Activated T-helper 9 cell treated with anti-CD3 and anti-CD28 coated beads, Interleukin-2, amount 50 U/mL, for 16 hours (primary cell): ENCODE measurements at places on chromosomes 5 and 9.

GRCh38 chr5:135323701-135324132, 75.3 kb downstream of the MACROH2A1 start:
- DNase-seq = no peak

DNA sequence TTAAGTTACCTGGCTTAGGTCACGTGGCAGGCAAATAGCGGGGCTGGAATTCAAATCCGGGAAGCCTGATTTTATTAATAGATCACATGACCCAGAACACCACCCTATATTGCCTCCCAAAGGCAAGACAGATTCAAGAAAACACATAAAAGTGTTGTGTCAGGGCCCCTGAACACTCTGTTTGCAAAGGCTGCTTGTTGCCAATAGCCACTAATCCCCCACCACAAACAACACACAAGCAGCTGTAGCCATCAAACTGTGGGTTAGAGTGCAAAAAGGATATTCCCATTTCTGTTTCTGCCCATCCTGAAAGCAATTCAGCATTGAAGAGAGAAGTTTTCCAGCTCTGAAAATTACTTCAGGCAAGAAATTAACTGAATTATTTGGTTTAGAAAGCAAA, 358.9 kb upstream of the RFX3 start:
- no peak for DNase-seq

- DNase-seq = no peak
Measured at GRCh38 chr9:37692622-37693221, 42.0 kb downstream of the FRMPD1 start.

DNA sequence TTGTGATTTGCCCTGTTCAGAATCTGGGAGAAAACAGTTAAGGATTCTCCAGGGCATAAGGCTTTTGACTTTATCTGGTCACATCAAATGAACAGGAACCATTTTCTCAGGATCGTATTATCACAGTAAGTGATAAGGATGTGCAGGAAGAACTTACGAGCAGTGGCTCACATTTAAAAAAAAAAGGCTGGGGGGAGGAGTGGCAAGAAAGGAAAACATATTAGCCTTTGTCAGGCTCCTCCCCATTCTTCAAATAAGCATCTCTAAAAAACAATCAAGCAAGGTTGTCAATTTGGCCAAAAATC, 234.3 kb upstream of the TMEM161B start:
- DNase-seq = no peak

DNA sequence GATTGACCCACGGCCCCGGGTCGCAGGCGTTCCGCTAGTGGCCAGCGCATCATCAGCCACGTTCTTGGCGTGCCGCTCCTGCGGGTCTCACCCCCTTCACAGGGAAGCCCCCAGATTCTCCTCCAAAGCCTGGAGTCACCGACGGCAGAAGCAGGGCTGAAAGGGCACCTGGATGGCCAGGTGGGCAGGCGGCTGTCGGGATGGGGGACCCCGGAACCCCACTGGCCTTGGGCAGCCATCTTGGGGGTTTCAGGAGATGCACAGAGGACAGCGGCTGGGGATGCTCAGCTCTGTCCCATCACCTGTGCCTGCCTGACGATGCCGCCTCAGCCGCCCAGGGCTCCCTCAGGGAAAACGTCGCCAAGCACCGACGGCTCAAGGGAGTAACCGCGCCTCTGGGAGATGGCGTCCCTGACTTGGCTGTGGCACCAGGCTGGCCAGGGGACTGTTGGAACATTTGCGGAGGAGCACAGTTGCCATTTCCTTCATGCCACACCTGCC, 14.1 kb upstream of the SLC9A3 start:
- no peak for DNase-seq

GRCh38 chr5:33310451-33310850, 130.3 kb upstream of the TARS1 start:
- DNase-seq = no peak

DNA sequence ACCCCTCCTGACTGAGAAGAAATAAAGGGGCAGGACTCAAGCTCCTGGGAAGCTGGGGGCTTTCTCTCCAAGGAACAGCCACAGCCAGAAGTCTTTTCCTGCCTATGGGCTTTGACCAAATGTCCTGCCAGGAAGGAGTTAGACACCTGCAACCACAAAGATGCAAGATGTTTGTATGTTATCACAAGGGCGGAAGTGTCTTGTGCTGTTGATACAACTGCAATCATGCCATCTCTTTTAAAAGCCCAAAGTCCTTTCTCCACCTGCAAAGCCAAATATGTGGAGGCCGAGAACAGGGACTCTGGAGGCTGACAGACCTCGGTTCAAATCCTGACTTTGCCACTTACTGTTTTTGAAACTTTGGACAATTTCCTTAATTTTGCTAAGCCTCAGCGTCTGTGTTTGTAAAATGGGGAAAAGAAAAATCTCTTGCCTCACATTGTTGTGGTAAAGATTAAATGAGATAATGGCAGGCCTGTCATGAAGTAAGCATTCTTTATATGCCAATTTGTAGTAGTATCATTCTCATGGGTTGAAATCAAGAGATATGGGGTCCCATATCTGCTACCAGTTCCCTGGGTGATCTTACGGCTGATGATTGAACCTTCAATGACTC, 17.0 kb downstream of the HRH2 start:
- DNase-seq = no peak

DNA sequence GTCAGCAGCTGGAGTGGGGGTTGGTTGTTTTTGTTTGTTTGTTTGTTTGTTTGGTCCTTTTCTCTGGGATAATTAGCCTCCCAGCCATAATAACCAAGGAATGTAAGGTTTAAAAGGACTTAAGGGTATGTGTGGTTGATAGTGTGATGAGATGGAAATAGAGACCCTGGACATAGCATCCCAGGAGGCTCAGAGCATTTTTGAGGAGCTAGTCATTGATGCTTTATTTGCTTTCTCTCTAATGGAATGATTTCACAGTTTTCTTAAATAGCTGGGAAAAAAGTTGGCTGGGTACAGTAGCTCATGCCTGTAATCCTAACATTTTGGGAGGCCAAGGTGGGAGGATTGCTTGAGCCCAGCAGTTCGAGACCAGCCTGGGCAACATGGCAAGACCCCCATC, 45.1 kb downstream of the TTC1 start:
- DNase-seq = no peak

DNA sequence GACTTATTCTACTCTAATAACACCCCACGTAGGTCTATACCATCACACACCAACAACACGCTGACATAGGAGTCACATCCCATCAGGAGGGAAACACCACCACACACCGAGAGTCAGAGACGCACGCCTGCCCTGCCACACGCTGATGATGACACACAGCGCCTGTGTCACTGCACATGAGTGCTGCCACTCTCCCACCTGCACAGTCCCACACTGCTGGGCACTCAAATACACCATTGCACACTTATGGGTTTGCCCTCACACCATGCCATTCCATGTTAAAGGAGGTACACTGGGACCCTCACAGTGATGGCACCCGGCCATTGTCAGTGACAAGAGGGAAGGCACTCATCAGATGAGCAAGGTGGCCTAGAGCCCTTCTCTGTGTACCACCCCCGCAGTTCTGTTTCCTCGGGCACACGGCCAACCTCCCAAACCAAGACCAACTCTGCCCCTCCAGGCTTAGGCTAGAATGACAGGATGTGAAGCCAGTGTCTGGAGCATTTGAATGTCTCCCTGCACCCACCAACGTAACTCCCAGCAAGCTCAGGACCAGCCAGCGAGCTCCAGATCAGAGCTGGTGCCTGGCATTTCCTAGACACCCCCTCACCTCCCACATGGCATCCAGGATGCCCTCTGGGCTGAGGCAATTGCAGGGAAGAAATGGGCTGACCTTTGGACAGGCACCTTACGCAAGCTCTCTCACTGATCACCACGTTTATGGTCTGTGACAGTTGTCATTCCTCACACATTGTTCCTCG, 3.6 kb upstream of the CPLX2 start:
- no peak for DNase-seq

- DNase-seq = no peak
Measured at GRCh38 chr9:73565833-73566465, 414.3 kb downstream of the ANXA1 start.

DNA sequence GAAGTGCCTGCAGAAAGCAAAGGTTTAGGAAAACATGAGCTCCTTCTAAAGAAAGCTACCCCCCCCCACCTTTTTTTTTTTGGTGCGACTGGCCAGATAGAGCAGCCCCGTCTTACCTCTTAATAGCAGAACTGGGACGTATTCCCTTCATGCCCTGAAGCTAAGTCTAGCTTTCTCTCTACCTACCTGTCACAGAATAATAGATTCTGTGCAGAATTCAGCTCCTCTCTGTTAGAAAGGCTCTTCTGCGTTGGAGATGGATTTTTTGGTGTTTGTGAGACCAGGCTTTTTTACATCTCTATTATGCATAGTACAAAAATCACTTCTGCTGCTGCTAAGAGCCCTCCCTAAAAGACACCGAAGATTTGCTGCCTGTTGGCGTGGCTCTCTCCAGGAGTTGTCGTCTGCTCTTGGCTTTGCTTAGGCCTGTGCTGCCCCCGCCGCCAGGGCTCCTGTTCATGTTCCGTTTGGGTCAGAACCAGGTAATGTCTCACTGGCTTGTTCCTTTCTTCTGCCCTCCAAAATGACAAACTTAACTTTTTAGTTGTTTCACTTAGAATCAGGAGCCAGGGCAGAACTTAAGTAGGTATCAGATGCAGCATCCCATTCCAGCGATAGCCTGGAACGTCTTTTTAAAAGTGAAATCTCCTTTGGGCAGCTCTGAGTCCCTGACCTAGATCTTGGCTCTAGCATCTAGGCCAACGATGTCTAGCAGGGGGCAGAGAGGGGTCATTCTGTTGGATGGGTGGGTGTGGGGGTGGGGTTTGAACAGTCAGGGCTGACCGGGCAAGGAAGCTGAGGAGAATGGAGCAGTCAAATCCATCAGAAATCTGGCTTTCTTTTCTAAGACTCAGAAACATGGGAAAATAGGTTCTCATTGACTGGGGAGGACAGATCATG, 2.5 kb downstream of the TRIO start:
- no peak for DNase-seq

- no peak for DNase-seq
Measured at GRCh38 chr5:73747696-73748380, 121.8 kb downstream of the ARHGEF28 start.

GRCh38 chr5:91077623-91078022, 305.5 kb downstream of the ARRDC3 start:
- no peak for DNase-seq

DNA sequence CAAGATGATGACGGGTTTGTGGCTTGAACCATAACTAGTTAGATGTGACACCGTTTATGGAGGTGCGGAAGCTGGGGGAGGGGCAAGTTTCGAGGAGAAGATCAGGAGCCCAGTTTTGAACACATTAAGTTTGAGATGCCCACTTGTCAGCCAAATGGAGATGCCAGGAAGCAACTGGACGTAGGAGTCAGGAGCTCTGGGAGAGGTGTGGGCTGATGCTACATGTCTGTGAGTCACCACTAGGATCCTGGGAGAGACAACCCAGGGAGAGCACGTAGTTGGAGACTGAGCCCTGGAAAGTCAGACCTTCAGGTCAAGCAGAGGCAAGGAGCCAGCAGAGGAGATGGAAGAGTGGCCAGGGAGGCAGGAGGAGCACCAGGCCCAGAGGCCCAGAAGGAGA, 48.8 kb upstream of the SLC25A51 start:
- no peak for DNase-seq

- DNase-seq = no peak
Measured at GRCh38 chr9:126608551-126608950, 5.2 kb upstream of the LMX1B start.

- peak; percentile 24 for DNase-seq
Measured at GRCh38 chr9:89597711-89598362, 7.0 kb upstream of the GADD45G start.

DNA sequence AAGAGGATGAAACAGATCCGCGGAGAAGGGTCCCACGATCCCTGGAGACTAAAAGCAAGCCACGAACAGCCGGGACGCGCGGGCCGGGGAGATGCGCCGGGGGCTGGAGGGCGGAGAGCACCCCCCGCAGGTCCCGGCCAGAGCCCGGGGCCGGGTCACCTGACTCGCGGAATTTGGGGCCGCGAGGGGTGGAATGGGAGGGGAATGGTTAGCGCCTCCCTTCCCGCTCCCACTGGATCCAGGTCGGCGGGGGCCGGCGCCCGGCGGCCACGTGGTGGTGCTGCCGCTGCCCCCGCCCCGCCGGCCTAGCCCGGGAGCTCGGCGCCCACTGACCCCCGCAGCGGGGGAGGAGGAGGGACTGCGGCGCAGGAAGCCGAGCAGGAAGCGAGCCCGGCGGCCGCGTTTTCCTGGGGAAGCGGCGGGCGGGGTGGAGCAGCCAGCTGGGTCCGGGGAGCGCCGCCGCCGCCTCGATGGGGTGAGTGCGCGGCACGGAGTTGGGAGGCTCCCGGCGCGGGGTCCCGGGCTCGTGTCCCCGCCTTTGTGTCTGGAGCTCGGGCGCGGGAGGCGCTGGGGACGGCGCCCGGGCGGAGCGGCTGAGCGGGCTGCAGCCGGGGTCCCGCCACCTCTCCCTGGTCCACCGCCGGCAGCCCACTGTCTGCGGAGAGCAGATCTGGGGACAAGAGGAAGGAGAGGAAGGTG, at the start of gene RAI14:
Gene RAI14, plus strand, starts transcription at position 328 of the 699 bp plus-strand sequence. CDS start 30,592 bp downstream, outside the sequence.
- peak; percentile 6 for DNase-seq

DNA sequence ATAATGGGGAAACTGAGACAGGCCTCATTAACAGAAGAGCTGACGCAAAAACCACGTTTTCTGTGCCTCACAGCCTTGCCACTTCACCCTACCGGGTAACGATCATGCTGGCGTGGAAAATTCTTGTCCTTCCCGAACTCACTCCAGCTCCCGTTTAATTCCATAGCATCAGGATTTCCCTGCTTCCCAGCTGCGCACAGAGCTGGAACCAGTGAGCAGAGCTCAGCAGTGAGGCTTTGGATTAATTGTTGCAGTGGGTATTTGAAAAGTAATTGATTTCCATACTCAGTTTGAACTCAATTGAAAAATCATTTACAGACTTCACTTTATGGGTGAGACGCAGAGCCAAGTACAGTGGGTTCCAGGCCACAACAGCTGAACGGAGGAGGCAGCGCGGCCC, 199.0 kb upstream of the ADAMTS16 start:
- no peak for DNase-seq

DNA sequence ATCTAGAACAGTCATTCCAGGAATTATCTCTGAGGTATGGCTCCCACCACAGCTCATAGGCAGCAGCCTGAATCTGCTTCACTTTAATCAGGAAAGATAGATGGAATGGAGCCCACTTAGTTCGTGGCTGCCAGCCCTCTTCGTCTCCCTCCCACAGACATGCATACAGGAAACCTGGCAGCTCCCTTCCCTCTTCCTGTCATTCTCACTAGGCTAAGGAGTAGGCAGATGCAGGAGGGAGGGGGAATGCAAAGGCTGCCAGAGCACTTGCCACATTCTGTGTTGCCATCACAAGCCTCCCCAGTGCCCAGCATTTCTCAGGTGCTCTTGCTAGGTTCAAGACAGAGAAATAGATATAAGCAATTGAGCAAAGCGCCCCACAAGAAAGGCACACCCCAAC, 378.9 kb downstream of the ELAVL2 start:
- no peak for DNase-seq

- DNase-seq = no peak
Measured at GRCh38 chr5:1297243-1297642, 2.4 kb upstream of the TERT start.

DNA sequence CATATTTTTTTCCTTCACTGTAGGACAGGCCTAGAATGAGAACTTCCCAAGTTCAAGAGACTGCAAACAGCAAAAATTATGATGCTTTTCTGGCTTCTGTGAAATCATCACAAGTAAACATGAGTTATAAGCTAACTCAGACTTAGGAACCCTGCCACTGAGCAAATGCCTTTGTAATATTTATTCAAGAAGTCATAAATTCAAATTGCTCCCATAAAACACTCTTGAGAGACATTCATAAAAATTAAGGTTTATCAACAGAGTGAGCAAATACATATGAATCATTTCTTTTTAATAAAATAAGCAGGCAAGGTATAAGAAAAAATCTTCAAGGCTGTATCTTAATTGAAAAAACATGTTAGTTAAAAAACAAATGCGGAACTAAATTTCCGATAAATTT, 124.2 kb downstream of the GNA14 start:
- no peak for DNase-seq

- DNase-seq = no peak
Measured at GRCh38 chr9:38357350-38358114, 35.0 kb upstream of the ALDH1B1 start.
